ENCODE measurements at places on chromosomes 6 and 20.

DNA sequence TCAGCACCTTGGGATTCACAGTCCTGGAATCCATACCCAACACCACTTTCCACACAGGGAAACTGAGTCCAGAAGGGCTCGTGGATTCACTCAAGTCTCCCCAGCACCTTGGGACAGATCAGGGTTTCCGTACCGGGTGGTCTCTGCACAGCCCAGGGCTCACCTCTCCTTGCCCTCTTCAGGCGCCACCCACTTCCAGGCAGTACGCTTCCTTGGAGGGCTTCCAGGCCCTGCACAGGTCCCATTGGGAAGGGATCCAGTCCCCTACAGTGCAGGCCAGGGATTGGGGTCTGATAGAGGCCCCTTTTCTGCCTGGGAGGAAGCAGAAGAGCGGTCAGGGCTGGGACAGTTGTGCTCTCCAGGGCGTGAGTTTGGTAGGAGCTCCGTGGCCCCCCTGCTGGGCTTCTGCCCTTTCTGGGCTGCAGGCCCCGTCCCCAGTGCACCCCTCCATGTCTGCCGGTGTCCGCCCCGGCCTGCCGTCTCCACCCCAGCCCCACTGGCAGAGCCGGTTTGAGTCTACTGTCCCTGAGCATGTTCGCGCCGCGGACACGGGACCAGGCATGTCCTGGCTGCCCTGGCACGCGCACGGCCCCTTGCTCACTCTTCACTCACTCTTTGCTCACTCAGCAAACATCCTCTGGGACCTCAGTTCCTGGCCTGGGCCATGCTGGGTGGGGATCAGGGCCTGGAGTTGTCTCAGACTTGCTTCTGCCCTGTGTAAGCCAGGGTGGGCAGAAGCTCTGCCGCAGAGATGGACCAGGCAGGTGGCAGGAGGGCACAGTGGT is 12.6 kb downstream of the SRC start:
- no peak for DNase-seq

DNA sequence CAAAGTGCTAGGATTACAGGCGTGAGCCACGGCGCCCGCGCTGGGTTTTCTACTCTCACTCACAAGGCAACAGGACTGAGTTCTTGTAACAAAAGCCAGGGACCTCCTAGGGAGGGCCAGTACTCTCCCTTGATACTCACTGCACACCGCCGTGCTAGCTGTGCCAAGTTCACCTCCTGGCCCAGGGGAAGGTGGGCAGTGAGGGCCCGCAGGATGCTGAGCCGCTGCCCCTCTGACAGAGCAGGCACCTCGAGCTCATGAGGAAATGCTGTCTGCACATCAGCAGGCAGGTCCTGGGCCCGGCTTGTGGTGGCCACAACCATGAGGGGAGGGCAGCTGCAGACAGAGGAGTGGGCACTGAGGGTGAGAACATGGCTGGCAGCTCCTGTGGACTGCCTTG is 6.7 kb downstream of the GNMT start:
- DNase-seq, result no peak

GRCh38 chr6:90403489-90404381 is 107.1 kb upstream of the BACH2 start:
- no peak for DNase-seq

GRCh38 chr20:24097506-24098245 is 109.1 kb upstream of the GGTLC1 start:
- DNase-seq, result no peak

- no peak for DNase-seq
Observed at GRCh38 chr6:95882371-95882770, 133.4 kb upstream of the FUT9 start.

GRCh38 chr6:118485601-118486550 is 62.2 kb upstream of the PLN start:
- DNase-seq, result no peak

DNA sequence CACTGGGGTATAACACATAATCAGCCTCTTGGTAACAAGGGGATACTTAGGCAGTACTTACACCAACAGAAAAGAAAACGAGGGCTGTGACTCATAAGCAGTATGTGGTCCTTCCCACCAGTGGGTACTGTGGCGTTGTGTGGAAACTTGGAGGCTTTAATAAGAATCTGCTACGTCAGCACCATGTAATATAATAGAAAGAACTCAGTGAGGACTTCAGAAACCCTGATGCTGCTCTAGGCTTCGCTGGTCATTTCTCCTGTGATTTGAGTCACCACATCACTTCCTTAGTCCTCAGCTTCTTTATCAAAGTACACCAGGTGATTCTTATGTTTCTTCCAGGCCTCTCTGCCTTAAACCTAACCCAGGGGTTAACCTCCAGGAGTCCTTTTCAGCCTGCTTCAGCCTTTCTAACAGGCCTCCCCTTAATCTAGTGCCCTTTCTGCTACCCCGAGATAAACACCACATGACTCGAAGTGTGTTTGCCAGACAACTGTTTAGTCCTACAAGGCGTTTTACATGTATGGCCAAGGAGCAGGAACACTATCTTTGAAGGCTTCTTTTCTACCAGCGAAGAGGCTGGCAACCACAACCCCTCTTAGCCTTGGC is 68.5 kb downstream of the FYN start:
- peak; percentile 64 for DNase-seq

DNA sequence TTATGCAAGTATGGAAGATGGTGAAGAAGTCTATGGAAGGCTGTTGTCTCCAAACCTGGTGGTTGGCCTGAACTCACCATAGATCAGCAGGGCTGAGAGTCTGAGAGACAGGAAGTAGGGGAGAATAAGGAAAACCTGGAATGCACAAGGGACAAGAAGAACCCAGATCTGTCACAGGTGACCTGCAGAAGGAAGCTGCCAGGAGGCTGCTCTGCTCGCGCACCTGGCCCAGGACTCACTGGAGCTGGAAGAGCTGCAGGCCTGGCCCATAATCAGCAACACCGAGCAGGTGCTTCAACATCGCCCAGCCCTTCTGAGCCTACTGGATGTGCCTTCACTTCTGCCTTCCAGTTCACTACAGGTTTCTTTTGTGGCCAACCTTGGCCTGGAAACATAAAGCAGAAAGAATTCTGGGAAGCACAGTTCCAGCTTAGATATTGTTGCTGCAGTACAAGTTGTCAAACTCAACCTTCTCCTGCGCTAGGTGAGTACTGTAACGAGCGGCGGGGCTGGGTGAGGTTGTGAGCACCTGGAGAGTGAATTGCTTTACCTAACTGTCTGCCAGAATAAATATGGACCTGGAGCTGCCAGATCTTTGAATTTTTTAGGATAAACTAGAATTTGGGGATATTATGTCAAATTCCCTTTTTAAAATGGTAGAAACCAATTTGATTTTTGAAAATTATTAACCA is 82.4 kb downstream of the CDH26 start:
- no peak for DNase-seq

GRCh38 chr6:99467509-99468106 is 42.5 kb upstream of the PNISR start:
- DNase-seq, result no peak

DNA sequence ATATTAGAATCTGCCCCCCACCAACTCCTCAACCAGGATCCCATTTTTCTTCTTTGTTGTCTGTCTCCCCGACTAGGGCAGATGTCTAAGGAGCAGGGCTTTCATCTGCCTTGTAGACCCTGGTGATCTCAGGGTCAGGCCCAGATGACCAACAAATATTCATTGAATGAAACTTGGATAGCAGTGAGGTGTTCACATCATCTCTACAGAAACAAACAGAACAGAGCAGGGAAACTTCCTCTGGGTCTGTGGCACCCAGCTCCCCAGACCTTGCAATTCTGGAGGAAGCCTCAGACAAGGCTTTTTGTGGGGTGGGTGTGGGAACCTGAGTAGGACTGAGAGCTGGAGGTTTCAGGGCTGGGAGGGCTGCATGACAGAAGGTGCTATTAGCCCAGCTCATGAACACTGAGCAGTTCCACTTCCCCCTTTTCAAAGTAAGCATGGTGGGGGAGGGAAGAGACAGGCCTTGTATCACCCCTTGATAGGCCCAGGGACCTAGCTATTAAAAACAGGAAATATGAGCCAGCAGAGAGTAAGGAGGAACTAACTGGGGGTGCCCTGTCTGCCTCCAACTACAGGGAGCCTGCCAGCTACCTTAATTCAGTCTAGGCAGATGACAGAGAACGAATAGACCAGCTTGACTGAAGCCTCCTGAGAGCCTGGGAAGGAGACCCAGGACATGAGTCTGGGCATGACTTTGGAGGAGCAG is 37.3 kb upstream of the TOP1 start:
- DNase-seq, result no peak

DNA sequence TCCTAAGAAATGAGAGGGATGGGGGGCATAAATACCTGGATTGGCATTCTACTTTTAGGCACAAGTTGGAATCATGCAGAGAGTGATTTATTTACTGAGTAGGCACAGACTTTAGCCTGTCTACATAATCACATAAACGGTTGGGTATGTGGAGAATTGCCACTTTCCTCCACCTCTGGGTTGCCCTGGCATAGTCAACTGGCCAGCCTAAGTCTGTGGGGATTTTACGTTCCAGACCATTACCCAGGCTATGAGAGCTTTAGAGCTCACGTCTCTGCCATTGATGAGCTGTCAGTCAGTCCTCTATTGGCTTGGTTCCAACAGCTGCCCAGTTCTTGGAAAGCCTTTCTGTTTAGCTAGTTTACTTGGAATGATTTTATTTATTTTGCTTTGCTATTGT is 5.0 kb upstream of the BHLHE23 start:
- no peak for DNase-seq

- no peak for DNase-seq
Observed at GRCh38 chr6:131946992-131947955, 3.9 kb downstream of the CCN2 start.

DNA sequence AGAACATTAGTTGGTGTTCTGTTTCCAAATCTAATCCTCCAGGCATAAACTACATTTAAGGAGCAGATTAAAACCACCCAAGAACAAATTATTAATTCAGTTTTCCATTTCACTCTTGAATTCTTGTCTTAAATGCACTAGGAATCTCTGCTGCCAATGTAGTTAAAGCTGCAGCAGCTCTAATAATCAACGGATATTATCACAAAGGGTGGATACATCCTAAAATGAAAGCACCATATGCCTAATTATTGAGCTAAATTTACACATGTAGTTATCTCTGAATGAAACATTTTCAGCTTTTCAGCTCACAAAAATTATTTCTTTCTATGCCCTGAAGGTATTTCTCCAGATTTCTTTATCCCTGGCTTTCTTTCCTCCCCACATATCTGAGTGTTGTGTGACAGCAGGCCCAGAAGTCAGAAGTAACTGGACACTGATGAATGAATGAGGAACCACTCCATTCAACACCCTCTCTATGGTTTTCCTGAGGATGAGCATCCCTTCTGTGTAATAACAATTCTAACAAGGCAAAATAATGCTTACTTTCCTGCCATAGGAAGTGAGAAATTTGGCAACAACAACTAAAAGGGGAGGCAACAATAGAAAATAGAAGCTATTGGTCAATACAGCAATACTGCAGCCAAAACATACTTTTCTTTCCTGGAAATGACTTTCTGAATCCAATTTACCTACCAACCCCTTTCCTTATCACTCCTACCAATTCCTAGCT is 14.9 kb downstream of the MAN1A1 start:
- no peak for DNase-seq

DNA sequence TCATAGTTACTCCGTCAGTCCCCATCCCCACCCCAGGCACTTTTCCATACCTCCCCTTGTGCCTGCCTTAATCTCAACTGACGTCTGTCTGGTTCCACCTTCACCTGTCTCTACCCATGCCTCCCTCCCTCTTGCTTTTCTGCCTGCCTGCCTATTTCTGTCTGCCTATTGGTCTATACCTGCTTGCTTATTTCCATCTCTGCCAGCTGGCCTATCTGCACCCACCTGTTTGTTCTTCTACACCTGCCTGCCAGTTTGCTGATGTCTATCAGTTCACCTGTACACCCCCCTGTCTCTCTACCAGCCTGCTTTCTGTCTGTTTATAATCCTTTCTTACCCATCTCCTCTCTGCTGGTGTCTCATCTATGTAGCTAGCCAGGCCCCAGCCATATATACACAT is 87.5 kb downstream of the RALGAPA2 start:
- DNase-seq, result no peak

DNA sequence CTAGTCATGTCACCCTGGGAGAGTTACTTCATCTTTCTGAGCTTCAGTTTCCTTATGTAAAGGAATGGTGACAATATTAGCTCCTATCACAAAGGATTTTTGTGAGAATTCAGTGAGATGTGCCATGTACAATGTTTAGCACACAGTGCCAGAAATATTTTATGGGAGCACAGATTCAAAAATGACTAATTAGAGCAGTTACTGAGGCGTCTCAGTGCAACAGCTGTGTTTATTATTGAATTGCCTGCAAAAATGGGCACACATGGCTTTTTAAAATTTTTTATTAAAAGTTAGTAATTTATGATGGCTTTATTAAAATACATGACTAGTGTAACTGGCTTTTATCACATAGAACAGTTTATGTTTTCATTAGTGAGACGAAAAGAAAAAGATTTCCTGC is 134.3 kb upstream of the AHI1 start:
- DNase-seq, result no peak

- no peak for DNase-seq
Observed at GRCh38 chr6:152734630-152735029, 16.0 kb upstream of the VIP start.

DNA sequence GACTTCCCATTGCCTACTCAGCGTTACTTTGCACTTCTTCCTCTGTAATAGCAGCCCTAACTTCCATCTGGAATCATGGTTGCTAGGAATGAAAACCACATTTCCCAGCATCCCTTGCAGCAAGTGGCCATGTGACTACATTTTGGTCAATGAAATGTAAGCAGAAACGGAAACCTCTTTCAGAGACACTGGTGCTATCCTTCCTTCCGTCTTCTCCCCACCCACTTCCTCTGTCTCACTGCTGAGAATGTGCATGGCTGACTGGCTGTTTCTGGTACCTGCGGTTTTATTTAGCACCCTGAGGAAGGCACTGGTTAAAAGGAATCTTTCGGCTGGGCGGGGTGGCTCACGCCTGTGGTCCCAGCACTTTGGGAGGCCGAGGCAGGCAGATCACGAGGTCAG is 107.4 kb downstream of the SCML4 start:
- peak; percentile 65 for DNase-seq

DNA sequence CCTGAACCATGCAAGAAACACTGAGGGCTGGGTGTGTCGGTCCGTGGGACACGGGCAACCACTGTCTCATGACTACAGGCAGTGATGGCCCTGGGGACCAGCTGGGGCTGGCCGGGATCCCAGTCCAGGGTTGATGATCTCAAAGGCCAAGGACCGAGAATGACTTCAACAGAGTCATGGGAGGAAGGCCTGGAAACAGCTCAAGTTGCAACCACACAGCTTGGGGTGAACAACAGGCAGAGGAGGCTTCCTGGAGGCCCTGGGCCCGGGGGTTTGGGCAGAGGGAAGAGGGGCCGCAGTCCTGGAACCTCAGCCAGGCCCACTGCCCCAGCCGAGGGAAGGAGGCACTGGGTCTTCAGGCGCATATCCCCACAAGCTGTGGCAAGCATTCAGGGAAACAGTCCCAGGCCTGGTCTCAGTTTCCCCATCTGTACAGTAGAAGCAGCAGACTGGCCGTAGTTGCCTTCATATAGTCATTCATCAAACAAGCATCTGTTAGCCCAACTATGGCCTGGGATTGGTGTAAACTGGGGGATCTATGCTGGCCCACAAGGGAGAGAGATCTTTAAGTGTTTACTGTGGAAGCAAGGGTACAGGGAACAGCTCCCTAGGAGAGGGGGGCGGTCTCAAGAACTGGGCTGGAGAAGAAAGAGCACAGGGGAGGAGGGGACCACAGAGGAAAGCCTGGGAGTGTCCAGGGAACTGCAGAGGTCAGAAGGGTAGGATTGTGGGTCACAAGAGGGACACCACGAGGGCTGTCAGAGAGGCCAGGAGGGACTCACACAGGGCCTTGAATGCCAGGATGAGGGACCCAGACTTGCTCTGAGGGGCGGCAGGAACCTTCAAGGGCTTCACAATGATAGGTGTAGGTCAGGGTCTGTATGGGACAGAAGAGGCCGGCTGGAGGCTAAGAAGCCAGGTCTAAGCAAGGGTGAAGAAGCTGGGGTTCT is 2.1 kb downstream of the MYL9 start:
- no peak for DNase-seq

All from effector CD4-positive, alpha-beta T cell (primary cell).